Suppressor macrophage treated with lipopolysaccharide for 4 hours (primary cell): ENCODE measurements at places on chromosomes 4 and X.

DNA sequence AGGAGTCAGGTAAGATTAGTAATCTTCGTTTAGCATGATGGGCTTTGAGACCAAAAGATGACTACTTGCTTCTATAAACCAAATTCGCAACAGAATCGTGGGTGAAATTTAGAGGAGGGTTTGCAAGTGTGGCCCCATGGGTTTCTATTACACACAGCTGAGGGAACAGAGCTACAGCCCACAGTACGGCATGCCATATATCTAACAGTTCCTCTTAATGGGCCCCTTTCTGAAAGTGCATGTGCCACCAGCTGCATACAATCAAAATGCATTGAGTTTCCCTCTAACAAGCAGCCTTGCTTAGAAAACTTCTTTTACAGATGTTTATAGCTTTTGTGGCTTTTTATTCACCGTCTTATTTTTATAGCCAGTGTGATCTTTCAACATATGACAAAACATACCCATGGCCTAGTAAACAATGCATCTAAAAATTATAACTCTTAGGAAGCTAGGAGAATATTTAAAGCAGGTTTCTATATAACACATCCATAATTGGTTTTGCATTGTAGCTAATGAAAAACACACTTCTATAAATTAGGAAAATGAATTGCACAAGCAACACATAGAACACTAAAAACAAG is 202.1 kb downstream of the PRDM5 start:
- no peak for DNase-seq

DNA sequence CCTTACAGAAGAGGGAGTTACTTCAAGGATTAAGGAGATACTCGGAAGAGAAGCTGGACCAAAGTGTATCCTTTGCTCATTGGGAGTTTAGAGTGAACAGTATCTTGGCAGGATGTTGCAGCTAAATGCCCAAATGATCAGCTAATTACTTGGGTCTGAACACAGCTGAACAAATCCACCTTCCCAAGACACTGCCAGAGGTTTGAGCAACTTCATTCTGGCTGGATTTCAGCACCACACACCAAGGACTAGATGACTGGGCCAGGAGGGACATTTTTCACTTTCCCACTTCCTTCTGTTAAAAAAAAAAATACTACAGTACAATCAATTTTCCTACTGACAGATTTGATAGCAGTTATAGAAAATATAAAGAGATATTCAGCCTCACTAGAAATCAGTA is 324.6 kb downstream of the MID1IP1 start:
- no peak for DNase-seq

DNA sequence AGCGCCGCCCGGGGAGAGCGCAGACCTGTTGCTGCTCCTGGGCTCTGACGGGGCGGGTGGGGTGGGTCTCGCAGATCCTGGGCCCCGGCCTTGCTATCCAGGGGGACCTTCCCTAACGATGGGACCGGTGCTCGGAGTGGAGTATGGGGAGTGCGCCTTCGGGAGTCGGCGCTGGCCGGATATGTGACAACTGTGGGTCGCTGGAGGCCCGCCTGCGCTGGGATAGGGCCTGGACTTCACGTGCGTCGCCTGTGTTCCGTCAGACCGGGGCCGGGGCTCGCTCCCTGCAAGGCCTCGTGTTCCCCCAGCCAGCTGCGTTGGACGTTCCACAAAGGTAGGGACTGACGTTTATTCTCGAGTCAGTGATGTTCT is 1.3 kb downstream of the TBL1X start:
- peak; percentile 30 for DNase-seq

DNA sequence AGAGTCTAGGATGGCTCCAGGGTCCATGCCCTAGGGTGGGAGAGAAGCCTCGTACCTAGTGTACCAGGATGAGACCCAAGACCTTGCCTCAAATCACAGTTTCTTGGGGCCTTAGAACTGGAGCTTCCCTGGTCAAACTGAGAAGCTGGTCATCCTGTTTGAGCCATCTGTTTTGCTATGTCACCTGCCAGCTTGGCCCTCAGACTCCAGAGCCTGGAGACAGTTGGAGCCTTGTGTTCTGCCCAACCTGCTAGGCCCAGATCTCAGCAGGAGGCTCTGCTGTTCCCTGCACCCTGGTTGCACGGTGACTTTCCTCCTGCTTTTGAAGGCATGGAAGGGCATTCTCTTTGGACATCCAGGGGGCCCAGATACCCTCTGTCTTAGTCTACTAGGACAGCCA is 206.3 kb upstream of the ATP6AP2 start:
- DNase-seq: no peak

DNA sequence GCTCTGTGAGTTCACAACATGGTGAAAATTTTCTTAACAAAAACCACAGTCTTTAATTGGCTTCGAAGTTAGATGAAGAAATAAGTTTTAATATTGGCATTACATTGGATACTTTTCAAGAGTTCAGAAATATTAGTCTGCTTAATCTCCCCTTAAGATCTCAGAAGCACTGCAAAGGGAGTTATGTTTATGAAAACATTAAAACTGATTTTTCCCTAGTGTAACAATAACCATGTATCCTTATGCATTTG is 1.5 kb downstream of the SETD7 start:
- no peak for DNase-seq

GRCh38 chrX:30312858-30313257 is 3.7 kb upstream of the NR0B1 start:
- DNase-seq: no peak

- DNase-seq: no peak
Observed at GRCh38 chr4:87901422-87901992, 68.7 kb downstream of the MEPE start.

DNA sequence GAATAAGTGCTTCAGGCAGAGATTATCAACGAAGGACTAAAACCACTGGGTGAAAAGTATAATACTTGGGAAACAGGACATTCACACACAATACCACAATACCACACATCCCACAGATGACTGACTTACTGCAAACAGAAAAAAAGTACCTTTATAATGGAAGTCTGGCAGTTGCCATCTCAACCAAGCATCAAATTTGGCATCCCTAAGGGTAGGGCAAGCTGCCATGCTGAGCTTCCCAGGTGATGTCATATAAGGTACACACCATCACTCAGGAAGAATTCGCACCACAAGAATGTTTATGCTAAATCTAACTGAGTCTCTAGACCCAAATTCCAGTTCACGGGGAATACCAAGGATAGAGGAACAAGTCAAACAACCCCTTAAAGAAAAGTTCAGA is 9.1 kb downstream of the QDPR start:
- DNase-seq: no peak

- no peak for DNase-seq
Observed at GRCh38 chr4:34170946-34171345, 2073.4 kb downstream of the ARAP2 start.

- DNase-seq: peak; percentile 24
Observed at GRCh38 chrX:153723351-153724251, 586 bp downstream of the BCAP31 start.

- DNase-seq: no peak
Observed at GRCh38 chr4:111573386-111573785, 571.9 kb upstream of the FAM241A start.

- no peak for DNase-seq
Observed at GRCh38 chr4:168740691-168741090, 243.8 kb downstream of the PALLD start.

DNA sequence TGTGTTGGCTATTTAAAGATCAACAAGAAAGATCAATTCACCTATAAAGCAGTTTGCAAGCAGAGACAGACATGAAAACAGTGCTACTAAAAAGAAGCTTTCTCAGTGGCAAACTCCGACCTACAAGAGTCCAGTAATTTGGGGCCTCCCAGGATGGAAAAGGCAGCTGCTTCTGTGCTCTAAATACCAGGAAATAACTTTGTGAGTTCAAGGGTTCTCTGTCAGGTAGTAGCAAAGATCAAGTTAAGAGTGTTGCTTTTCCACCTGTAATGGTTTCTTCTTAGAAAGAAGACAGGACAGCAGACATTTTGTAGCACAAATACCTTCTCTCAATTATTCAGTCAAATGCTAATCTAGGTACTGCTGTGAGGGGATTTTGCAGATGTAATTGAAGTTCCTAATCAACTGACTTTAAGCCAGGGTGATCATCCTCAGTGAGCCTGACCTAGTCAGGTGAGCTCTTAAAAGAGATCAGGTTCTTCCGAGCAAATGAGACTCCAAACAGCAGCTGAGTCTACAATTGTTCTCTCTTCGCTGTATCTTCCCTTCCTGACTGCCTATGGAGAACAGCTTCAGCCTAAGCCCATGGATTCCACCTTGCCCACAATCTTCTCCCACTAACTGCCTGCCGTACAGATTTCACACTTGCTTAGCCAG is 13.5 kb downstream of the ANKRD17 start:
- no peak for DNase-seq

GRCh38 chr4:42281324-42282020 is 115.8 kb upstream of the SHISA3 start:
- no peak for DNase-seq

- DNase-seq: no peak
Observed at GRCh38 chrX:1502241-1502640, 34.7 kb downstream of the P2RY8 start.

- DNase-seq: no peak
Observed at GRCh38 chr4:74426101-74426500, 18.8 kb upstream of the AREG start.

- DNase-seq: no peak
Observed at GRCh38 chrX:69018416-69019072, 146.7 kb downstream of the PJA1 start.

DNA sequence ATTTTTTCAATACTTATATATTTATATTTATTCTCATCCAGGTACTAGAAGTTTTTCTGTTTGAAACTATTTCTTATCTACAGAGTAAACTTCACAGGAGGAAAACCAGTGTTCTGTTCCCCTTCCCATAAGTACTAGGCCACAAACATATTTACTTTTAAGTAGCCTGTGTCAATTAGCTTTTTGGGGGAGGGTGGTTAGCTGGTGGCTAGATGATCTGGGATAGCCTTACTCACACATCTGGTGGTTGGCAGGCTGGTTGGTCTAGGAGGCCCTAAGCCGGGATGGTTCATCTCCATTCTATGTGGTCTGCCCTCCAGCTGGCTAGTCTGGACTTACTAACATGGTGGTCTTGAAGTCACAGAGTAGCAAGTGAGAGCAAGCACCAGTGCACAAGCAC is 6.2 kb downstream of the JADE3 start:
- DNase-seq: no peak

GRCh38 chrX:115360220-115360781 is 70.8 kb downstream of the LUZP4 start:
- DNase-seq: no peak

- peak; percentile 67 for DNase-seq
Observed at GRCh38 chr4:138182838-138183426, 59.2 kb downstream of the SLC7A11 start.

DNA sequence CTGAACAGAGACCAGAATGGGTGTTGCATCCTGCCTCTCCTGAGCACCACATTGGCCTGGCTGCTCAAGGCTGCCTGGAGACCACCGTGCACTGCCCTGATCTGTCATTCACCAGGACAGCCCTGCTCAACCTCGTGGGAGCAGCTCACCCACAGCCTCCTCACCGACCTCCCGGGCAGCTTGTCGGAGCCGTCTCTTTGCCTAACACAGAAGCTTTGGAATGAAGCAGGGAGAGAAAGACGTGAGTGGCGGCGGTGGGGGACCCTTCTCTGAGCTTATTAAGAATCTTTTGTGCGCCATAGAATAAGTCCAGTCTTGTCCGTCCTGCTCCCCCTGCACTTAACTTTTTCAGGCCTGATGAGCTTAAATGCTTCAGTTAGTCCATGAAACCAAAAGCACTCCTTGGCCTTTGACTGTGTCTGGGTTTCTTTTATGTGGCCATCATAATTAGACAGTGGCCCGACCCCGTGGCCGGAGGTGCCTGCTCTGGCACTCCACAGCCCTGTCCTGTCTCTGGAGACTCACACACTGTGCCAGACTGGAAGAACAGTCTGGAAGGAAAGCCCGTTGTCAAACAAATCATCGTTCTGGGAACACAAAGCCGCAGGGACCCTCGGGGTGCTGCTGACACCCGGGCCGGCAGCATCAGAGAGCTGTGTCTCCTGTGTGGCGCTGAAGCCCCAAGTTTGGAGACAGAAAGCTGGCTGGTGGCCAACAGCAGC is 192.8 kb downstream of the BCOR start:
- no peak for DNase-seq

DNA sequence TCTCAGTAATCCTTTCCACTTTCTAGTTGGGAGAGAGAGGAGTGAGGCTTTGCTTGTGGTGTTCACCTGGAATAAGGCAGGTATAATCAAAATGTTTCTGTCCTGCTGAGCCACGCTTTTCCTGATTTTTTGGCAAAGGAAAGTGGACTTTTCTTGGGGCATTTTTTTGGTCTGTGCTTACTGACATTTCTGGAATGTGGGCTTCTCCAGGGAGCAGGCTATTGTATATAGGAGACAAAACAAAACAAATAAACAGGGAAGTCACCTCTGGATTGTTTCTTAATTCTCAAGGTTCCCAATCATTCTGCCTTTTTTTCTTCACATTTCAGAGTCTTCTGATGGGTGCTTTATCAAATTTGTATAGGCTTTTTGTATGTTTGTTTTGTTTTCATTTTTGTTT is 25.7 kb upstream of the RP2 start:
- no peak for DNase-seq

- no peak for DNase-seq
Observed at GRCh38 chrX:110678591-110678990, 117.0 kb downstream of the CHRDL1 start.

- peak; percentile 25 for DNase-seq
Observed at GRCh38 chrX:39260965-39261364, 459.7 kb downstream of the MID1IP1 start.

- DNase-seq: no peak
Observed at GRCh38 chr4:15758294-15758693, 19.8 kb upstream of the CD38 start.

DNA sequence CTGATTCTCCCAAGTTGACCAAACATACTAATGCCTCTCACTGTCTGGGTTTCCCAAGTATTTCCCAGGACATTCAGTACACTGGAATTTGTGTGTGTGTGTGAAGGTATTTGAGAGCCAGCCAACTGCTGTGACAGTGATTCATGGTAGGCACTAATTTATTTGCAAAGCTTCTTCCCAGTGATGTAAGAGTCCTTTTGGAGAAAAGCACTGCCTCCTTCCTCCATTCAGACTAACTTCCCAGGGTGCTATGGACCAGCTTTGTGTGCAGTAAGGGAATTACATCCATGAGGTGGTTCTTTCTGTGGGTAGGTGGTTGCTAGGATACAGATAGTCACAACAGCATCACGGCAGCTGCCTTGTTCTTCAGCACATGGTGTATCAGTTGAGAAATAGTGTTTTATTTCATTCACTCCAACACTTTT is 8.7 kb downstream of the EGF start:
- DNase-seq: no peak

DNA sequence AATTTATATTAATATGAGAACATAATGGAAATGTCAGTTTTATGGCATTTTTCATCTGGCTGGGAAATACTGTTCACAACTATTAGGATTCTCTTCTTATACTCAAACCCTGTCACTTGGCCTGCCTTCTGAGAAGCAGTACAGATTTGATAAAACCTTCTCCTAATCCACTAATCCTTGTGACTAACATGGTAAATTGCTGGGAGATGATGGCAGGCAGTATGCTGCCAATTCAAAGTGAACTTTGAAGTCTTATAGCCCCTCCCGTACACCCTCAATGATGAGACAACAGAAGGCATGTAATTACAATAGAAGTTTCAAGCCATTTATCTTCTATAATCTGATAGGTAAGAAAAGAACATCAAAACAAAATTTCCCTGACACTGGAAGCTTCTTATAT is 36.9 kb downstream of the PAQR3 start:
- DNase-seq: no peak

- no peak for DNase-seq
Observed at GRCh38 chr4:118585015-118585414, 100.2 kb upstream of the METTL14 start.

- DNase-seq: no peak
Observed at GRCh38 chr4:8792491-8792890, 79.1 kb downstream of the HMX1 start.
